Heart right ventricle (tissue), 16 donors: ENCODE measurements at places on chromosomes 12 and 14.
A peak's percentile ranks its signal among the peaks of the same experiment; 100 is the strongest.

DNA sequence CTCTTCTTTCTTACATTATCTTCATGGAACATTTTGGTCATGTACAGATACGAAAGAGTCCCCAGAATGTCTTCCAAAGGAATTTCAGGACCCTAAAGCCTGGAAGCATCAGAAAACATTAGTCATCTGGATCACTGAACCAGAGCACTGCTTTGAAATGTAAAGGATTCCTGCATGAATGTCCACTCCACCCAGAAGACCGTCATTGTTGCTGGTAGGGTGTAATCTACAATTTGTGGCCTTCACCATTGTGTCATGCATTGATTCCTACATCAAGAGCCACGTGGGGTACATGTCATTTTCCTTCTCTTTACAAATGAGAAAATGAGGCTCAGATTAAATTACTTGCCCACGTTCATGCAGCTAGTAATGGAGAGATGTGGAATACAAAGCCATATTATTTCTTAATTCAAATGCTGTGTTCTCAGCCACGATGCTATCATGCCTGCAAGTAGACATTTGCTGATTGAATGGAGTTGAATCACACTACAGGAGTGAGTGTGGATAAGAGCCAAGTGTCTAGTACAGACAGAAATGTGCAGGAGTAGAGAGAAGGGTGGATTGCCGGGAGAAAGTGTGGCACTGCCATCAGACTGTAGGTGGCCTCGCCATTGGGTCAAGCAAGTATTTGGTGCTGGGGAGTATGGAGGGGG, 231.2 kb downstream of the C12orf75 start:
- no peak overlapping the region for H3K4me3 ChIP-seq
- peaks cover 5% of the 10 kb centered on the region for H3K4me1 ChIP-seq
- no peak overlapping the region for H3K27ac ChIP-seq
- H3K36me3 ChIP-seq = no peaks in the 10 kb centered on the region

DNA sequence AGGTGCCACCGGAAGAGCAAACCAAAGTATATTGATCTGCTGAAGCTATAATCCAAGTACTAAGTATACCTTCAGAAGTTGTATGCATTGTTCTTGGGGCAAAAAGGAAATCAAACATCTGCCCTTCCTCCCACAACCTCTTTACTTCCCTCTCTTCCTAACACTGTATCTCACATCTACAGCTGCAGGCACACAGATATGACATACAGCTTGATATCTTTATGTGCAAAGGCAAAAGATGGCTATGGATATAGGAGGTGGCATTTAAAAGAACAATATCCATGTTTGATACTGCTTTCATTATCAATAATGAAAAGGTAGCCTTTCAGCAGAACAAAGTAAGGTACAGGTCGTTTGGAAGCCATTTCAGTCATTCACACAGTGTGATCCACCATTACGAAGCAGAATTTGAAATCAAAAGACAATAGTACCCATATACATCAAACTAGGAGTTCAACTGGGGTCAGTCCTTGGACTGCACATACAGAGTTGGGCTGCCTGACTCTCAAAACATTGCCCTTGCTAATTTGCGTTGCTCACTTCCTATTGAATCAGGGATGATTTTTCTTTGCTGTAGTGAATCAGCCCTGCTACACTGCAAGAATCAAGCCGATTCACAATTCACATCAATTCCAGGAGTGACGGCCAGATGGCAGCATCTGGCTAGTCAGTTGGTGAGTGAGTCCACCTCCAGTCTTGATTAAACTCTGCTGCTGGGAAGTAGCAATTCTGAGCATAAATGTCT, 8.9 kb downstream of the ANG start:
- peaks cover 3% of the 10 kb centered on the region for H3K4me1 ChIP-seq
- peak; percentile 37 for DNase-seq
- no peak overlapping the region for H3K4me3 ChIP-seq
- H3K27ac ChIP-seq = no peak overlapping the region

- H3K27me3 ChIP-seq = no peaks in the 10 kb centered on the region
- DNase-seq = no peak
- H3K4me1 ChIP-seq = no peaks in the 10 kb centered on the region
Measured at GRCh38 chr12:24444634-24445033, 495.2 kb upstream of the SOX5 start.

DNA sequence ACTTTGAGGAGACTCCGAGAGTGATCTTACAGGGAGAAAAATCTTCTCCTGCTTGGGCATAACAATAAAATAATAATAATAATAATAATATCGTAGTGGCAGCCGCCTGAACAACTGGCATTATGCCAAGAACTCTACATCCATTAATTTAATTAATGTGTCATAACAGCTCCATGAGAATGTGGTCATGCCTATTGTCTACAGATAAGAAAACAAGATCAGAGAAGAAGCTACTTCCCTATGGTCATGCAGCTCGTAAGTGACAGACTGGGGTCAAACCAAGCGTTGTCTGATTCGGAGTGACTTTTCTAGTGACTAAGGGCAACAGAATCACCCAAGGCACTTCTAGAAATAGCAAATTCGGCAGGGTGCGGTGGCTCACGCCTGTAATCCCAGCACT, 11.7 kb downstream of the PROX2 start:
- DNase-seq = no peak
- H3K36me3 ChIP-seq = no peaks in the 10 kb centered on the region
- H3K4me1 ChIP-seq = peaks cover 13% of the 10 kb centered on the region
- H3K27me3 ChIP-seq = no peaks in the 10 kb centered on the region
- H3K27ac ChIP-seq = no peak overlapping the region
- H3K4me3 ChIP-seq = no peak overlapping the region

- no peak for DNase-seq
- H3K4me3 ChIP-seq = no peak overlapping the region
- H3K27ac ChIP-seq = no peak overlapping the region
- H3K4me1 ChIP-seq = peaks cover 2% of the 10 kb centered on the region
- no peaks in the 10 kb centered on the region for H3K27me3 ChIP-seq
- no peaks in the 10 kb centered on the region for H3K36me3 ChIP-seq
Measured at GRCh38 chr12:48861111-48861510, 4.6 kb downstream of the RND1 start.

DNA sequence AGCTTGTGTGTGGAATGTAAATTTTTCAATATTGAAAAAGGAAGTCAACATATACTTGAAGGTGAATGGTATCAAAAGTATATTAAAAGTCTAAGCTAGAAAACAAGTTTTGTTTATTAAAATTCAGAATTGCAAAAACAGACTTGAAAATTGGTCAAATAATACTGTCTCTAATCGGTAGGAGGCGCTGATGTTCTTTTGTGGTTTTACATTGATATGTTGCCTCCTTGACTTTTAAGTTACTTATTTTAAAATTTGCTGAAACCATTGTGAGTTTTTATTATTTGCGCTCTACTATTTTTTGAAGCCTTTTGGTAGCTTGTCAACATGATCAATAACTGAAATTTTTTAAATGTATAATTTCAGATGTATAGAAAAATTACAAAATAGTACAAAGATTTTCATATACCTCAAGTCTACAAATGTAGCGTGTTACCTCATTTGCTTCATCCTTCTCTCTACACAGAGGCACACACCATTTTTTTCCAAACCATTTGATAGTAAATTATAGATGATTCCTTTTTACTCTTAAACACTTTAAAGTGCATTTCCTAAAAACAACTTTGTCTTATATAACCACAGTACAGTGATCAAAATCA, 6.9 kb downstream of the RTRAF start:
- no peak overlapping the region for H3K27ac ChIP-seq
- H3K27me3 ChIP-seq = no peaks in the 10 kb centered on the region
- H3K4me3 ChIP-seq = no peak overlapping the region

GRCh38 chr12:47867495-47867941, 37.3 kb downstream of the VDR start:
- no peak overlapping the region for H3K27ac ChIP-seq
- no peaks in the 10 kb centered on the region for H3K36me3 ChIP-seq
- H3K4me3 ChIP-seq = no peak overlapping the region
- no peaks in the 10 kb centered on the region for H3K4me1 ChIP-seq
- no peak for DNase-seq
- H3K27me3 ChIP-seq = no peaks in the 10 kb centered on the region

DNA sequence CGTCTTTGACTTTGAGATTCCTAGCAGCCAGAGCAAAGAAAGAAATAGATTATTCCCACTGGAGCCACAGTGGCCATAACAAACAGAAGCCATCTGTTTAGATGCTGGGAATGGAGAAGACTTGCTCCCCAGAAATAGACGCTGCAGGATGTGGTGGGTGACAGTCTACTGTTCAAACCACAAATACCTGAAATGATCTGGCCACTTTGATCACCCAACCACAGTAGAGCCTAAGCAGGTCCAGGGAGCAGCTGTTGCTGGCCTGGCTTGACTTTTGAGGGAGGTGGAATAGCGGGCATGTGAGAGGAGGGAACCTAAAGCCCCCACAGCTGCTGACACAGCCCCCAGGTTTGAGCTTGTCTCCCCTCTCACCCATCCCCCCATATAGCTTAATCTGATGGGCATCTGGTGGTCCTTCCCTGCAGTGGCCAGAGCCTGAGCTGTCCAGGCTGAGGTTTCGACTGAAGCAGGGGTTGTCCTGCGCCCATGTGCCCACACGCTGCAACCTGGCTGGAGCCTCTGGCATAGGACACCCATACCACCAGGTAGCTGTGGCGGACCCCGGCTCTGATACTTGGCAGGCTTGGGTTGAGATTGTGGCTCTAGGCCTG, 38.7 kb downstream of the SH2B3 start:
- peaks cover 84% of the 10 kb centered on the region for H3K4me1 ChIP-seq
- no peak for DNase-seq
- H3K27ac ChIP-seq = peak overlapping the region; percentile 93
- peaks cover 14% of the 10 kb centered on the region for H3K36me3 ChIP-seq

GRCh38 chr12:113251404-113252070, 30.3 kb downstream of the TPCN1 start:
- peaks cover 16% of the 10 kb centered on the region for H3K36me3 ChIP-seq
- no peak for DNase-seq
- H3K27me3 ChIP-seq = no peaks in the 10 kb centered on the region
- H3K4me1 ChIP-seq = peaks cover 24% of the 10 kb centered on the region
- H3K4me3 ChIP-seq = no peak overlapping the region

DNA sequence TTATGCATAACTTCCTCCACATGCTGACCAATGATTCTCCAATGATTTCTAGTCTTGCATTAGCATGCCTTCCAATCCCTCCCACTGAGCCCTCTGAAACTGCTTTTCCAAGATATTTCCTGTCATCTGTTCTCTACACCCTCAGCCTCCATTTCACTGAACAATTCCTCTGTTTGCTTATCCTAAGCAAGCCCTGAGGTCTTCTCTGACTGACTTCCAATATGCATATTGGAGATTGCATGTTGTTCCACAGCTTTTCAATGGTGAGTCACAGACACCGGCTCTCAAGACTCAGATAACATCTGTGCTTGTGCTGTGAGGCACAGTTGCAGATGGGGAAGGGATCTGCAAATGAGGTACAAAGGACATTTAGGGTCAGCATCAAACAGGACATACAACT, 141.0 kb downstream of the SLC16A7 start:
- H3K4me1 ChIP-seq = peaks cover 14% of the 10 kb centered on the region
- no peak overlapping the region for H3K27ac ChIP-seq
- no peak for DNase-seq
- no peak overlapping the region for H3K4me3 ChIP-seq

DNA sequence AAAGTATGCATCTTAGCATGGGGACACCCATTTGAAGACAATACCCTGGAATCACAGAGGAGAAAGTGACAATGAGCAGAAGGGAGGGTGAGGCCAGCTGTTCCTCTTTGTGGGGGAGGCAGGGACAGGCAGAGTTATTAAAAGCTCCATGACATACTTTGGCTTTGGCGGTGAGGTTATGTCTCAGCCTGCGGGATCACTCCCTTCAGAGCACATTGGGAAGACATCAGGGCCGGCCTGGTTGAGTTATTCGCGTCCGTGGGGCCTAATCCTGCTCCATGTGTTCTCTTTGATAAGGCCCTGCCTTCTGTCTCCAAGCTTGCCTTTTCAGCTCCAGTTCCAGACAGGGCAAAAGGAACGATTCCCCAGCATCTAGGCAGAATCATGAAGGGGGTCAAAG, 98.8 kb upstream of the NTF3 start:
- no peaks in the 10 kb centered on the region for H3K36me3 ChIP-seq
- no peak overlapping the region for H3K27ac ChIP-seq
- H3K4me1 ChIP-seq = no peaks in the 10 kb centered on the region
- DNase-seq = no peak
- H3K27me3 ChIP-seq = no peaks in the 10 kb centered on the region

DNA sequence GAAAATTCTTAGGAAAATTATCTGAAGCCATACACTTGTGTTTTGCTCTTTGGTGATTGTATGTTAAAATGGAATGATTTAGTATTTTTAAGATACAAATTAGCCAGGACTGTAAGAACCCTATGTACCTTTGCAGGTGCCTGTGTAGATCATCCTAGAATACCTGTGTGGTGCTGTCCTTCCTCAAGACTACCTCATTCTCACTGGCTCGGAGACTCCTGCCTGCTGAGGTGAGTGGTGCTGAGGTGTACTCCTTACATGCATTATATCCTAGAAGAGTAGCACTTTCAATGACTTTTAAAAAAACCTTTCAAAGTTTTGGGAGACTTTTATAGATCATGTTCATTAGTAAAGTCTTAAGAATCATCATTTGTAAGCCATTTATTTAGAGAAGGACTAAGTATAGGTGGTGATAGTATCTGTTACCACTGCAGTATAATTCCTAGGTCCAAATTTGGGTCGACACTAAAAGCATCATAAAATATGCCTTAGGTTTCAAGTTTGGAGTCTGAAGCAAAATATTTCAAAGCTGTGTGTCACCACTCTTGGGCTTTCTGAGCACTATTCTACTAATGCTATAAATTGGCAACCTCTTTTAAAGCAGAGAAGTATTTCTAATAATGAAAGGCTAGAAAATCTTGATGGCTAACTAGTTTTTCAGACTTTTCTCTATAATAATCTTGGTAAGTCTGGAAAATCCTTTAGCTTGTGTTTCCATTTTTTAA, 36.6 kb downstream of the RASSF8 start:
- no peak overlapping the region for H3K4me3 ChIP-seq
- H3K4me1 ChIP-seq = peaks cover 21% of the 10 kb centered on the region
- H3K27ac ChIP-seq = no peak overlapping the region
- DNase-seq = no peak
- no peaks in the 10 kb centered on the region for H3K36me3 ChIP-seq
- no peaks in the 10 kb centered on the region for H3K27me3 ChIP-seq

DNA sequence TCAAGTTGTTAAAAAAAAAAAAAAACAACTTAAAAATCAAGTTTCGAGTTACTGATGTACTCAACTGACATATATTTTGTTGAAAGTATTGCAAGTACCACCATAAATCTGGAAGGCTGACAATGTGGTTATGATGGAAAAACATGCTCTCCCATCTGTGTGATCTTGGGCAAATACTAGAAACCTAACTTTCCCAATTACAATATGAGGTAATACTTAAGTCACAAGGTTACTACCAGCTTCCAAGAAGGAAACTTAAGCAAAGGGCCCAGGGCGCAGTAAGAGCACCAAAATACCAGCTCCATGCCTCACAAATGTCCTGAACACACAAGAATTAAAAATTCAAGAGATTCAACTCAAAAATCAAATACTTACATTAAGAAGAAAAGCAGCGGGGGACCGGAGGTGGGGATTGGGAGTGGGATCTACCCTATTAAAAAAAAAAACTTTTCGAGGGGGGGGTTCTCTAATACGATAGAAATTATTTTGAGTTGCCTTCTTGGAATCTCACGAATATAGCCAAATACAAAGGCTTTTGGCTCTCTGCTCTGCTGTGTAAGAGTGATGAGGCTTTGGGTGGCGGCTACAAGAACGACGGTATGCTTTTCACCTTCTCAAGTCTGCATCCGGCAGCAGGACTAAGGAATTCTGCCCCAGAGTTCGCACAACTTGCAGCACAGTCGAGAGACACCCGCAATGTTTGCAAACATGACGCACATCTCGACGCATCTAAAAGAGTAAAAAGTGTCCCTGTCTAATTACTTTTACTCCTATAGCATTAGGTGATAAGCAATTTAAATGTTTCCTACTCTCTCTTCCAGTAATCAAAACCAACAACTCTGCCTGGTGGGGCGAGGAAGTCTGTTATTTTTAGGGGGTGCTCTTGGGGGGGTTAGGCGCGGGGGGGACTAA, 1.1 kb downstream of the SAV1 start:
- H3K36me3 ChIP-seq = peaks cover 10% of the 10 kb centered on the region
- peak overlapping the region; percentile 82 for H3K4me3 ChIP-seq
- no peaks in the 10 kb centered on the region for H3K27me3 ChIP-seq
- H3K4me1 ChIP-seq = peaks cover 20% of the 10 kb centered on the region
- peak overlapping the region; percentile 96 for H3K27ac ChIP-seq
